Activated effector memory CD4-positive, alpha-beta T cell treated with Interleukin-2 at 50 U/mL for 16 hours (primary cell): ENCODE measurements at places on chromosomes 4 and X.

GRCh38 chr4:121791481-121791880, 9.6 kb upstream of the EXOSC9 start:
- no peak for DNase-seq

DNA sequence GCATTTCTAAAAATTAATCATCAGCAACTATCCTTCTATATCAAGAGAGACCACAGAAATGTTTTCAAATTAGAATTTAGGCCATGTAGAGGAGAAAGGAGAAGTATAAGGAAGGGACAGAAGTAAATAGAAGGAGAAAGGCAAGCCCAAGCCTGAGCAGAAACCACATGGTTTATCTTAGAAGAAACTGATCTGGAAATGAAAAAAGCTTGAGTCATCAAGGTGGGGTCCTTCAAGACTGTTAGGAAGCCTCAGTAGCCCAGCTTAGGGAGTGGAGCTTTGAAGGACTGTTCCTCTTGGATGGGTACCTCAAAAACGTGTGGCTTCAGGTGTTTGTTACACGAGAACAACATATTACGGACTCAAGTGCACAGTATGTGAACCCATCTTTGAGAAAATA, 4.5 kb downstream of the BMX start:
- no peak for DNase-seq

DNA sequence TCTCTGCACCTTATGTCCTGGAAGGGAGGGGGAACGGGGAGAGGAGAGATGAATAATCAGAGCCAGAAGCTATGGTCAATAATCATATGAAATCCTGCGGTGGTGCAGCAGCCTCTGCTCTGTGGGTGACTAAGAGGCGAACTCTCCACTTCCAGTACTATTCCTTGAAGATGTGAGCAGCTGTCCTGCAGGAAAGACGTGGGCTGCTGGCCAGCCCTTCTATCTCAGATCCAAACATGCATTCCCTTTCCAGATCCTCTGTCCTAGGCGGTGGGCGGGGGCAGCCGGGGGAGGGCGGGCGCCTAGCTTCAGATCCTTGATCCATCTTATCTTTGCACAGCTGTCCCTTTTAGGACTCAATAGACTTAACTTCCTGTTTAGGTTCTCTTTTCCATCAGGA, 34.5 kb downstream of the SPINK2 start:
- no peak for DNase-seq

- no peak for DNase-seq
Observed at GRCh38 chr4:101328063-101328602, 19.2 kb downstream of the PPP3CA start.

- no peak for DNase-seq
Observed at GRCh38 chr4:74292111-74292870, 16.0 kb upstream of the EPGN start.

- DNase-seq: no peak
Observed at GRCh38 chr4:18578307-18578706, 556.8 kb upstream of the LCORL start.

DNA sequence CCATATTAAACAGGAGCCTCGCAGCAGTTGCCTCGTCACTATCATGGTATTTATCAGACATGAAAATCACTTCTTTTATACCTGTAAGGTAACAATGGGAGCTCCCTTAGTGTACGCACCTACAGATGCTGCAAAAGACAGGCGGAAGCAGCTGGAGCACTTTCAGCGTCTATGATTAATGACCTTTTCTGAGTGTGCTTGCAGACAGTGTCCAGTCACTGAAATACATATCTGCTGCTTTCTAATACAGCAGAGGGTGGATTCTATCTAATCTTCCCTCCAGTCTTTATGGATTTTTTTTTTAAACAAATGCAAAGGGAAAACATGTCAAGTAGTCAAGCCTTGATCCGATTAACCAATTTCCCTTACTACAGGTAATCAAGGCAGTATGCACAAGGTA, 24.1 kb downstream of the DCTD start:
- no peak for DNase-seq

DNA sequence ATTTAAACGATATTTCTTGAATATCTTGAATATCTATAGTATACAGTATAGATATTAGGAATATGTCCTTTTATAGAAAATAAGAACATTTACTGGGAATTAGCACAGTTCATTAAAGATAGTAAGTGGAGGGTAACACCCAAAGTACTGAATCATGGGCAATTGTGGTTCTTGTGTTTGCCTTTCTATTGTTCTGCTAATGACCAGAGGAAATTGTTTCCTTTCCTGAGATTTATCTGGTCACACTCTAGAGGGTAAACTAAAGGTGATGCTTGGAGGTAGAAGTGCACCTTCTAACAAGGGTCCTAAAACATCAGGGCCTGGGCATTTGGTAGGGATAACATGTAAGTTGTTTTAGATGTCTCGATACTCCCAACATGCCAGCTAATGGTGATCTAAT, 241.3 kb upstream of the SFRP2 start:
- DNase-seq: no peak

- DNase-seq: no peak
Observed at GRCh38 chr4:123520325-123520724, 123.7 kb downstream of the SPRY1 start.

DNA sequence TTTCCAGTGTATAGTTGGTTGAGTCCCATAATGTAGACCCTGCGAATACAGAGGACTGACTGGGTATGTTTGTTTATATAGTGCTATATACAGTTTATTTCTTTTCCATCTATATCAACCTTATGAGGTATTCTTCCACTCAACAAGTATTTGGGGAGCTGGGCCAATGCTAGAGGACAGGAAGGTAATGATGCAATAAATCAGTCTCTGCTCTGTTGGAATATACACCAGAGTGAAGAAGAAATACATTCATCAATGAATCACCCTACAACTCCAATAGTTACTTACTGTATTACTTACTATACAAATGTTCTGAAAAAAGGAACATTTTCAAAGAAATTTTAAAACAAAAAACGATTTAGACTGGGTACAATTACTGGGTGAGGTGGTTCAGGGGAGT, 2.1 kb upstream of the ARSJ start:
- DNase-seq: no peak

DNA sequence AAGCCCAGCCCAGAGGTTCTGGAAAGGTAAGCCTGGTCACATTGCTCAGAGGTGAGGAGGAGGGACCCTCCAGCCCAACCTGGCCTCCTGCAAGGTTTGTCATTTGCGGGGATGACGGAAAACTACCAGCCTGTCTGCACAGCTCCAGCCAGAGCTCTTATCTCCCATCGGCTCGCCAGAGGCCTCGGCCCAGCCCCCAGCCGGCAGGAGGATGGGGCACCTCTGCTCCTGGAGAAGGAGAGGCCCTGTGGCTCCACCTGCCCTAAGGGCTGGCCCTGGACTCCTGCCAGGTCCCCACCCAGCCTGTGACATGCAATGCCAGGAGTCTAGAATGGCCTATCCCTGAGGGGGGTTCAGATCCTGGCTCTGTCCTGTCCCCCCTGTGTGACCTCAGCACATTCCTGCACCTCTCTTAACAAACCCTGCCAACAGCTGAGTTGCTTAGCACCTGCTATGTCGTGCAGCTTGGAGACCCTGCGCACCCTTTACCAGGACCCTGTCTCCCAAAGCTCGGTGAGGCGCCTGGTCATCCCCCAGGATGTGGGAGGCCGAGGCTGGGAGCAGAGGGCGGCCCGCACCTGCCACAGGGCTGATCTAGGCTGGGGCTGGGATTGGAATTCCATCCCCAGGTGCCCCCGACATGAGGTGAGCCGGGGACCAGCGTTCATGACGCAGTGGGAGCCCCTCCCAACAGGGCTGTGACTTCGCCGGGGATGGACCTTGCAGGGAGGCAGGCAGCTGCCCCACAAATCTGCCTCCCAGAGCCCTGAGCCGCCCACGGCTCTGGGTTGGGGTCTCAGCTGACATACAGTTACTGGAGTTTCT, 14.4 kb downstream of the ADRA2C start:
- no peak for DNase-seq

GRCh38 chr4:165439981-165440380, 61.2 kb downstream of the CPE start:
- DNase-seq: no peak

DNA sequence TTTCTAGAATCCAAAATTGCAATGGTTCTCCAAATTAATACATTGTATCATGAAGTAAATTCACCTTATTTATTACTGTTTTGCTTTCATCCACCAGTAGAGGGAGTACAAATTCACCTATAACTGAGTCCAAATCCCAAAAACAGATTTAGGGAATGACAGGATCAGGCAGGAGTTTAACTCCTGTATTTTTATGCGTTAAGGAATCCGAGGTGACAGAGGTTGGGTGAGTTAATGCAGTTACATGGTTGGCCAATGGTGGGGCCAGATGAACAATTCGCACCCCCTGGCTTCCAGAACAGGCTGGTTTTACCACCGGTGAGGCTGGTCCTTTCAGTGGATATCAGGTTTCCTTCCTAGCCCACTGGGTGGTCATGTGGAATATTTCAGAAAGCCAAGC, 82.4 kb downstream of the MTNR1A start:
- no peak for DNase-seq

DNA sequence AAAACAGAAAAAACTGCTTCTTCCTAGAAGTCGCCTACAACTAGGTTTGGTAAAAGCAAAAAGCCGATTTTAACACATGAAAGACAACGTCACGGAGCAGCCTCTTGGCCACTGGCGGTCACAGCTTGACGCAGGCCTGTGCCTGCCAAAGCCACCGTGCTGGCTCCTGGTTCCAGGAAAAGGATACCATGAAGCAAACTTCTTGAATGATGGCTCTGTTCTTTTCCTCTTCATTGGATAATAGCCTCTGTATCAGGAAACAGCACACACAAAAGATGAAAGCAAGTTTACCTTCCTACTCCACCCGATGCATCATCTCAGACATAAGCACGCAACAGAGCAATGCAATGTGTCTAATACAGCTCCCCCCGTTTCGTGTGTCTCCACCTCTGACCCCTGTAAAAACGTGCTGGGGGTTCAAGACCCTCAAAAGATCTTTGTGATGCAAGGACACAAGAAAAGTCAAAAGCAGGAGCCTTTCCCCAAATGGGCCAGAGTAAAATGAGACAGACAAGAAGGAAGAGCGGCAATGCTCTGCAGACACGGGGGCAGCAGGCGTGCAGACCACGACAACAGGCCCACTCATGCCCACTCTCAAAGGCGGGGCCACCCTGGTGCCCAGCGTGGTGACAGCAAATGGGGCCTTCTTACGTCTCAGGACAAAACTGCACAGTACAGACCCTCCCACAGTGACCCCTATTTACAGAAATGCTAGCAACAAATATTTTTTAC, 19.4 kb downstream of the GAK start:
- no peak for DNase-seq

GRCh38 chrX:118189628-118190027, 73.0 kb upstream of the KLHL13 start:
- no peak for DNase-seq

GRCh38 chr4:156615066-156615531, 356.5 kb downstream of the PDGFC start:
- DNase-seq: no peak

DNA sequence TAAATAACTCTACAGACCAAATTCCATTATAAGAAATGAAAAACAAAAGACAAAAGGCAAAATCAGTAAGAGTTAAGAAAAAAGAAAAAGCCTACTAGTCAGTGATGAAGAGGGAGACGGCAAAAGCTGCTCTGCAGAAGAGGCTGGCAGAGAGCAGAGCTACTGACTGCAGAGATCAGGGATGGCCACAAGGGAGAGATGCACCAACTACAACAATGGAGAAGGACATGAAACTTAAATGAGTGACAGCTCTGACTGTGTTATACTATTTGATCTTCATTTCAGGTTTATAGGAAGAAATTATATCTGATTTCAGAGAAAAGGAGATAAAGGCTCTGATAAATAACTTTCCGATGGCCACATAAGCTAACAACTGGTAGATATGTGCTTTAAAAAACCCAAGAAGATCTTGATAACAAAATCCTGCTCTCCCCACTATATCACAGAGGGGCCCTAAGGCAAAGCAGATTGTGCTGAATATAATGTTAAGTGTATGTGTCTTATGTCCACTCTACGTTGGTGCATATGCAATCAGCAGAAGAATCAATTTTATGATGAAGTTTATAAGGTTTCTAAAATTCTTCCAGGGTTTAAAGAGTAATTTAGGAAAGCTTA, 58.4 kb upstream of the COX18 start:
- DNase-seq: no peak

DNA sequence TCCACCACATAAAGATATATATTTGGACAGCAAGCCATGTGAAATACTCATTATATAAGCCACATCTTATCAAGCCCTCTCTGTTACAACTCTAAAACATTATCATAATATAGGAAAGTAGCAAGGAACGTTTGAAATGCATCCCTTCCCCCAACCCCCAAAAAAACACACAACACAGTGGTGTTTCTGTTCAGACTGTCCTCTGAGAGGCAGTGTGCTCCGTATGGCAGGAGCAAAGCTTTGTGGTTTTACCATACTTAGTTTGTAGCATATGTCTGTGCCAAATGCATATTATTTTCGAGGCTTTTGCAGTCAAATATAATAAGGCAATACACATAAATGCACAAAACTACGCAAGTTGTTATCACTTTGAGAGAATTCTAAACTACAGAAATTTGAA, 194.2 kb downstream of the RAPGEF2 start:
- no peak for DNase-seq

DNA sequence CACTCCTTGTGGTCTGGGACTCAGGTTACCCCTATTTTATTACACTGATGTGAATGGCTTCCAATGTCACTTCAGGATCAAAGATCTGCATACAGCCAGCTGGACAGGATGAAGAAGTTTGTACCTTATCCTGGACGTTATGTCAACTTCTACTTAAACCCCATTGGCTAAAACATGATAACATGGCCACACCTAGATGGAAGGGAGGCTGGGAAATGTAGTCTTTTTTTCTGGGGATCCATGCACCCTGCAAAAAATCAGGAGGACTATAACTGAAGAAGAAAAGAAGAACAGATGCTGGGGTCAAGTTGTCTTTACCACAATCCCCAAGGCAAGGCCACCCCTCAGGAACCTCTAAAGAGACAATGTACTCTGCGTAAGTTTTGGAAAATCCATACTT, 459.2 kb downstream of the BCOR start:
- no peak for DNase-seq

DNA sequence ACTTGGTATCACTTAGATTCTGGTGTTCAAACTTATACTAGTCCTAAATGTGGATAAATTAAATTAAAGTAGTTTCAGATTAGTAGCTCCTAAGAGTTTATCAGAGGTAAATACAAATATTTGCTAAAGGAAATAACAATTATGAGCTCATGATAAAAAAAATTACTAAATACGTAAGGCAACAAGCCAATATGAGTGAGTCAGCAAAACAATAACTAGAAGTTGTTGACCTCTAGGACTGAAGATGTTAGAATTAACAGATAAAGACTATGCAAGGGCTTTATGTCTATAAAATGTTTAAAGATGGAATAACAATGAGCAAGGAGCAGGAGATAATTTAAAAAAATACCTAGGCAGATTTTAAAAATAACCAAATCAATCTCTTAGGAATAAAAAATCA, 195.8 kb downstream of the CLCN4 start:
- no peak for DNase-seq

GRCh38 chr4:56185901-56186300, 201.4 kb downstream of the AASDH start:
- no peak for DNase-seq

- no peak for DNase-seq
Observed at GRCh38 chr4:87565746-87566145, 36.6 kb upstream of the SPARCL1 start.
